Mucosa of descending colon (tissue), 3 donors: ENCODE measurements at places on chromosomes 6 and 20. TPM values are rescaled to one million over a fixed set of nuclear protein-coding genes. Genes with fewer than 3 reads are reported as not detected.

GRCh38 chr6:4655196-4656025 lies 120.8 kb upstream of the CDYL start:
- DNase-seq = no peak

DNA sequence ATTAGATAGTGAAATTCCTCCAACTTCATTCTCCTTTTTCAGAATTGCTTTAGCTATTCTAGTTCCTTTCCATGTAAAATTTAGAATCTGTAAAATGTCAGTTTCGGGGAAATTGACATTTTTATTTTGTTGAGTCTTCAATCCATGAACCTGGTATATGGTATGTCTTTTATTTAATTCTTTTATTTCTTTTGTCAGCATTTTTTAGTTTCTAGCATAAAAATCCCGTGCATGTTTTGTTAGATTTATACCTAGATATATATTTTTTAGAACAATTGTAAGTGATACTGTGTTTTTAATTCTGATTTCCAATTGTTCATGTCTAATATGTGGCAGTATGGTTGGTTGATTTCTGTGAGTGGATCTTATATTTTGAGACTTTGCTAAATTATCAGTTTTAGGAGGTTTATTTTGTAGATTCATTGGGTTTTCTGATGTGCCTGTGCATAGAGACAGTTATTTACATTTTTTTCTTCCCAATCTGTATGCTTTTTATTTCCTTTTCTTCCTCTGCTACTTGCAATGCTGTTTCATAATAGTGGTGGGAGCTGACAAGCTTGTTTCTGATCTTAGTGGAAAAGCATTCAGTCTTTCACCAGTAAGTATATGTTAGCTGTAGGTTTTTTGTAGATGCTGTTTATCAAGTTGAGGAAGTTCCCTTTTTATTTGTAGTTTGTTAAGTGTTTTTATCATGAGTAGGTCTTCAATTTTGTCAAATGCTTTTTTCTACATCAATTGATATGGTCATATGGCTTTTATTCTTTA lies 13.7 kb downstream of the TAB2 start:
- no peak for DNase-seq

ZSWIM1 gene
- total RNA-seq = 12.4 TPM

GRCh38 chr20:62233684-62234083 lies 4.6 kb upstream of the OSBPL2 start:
- no peak for DNase-seq

BMP7 gene
- 1.7 TPM for total RNA-seq

IMPG1 gene
- not detected for total RNA-seq

DNA sequence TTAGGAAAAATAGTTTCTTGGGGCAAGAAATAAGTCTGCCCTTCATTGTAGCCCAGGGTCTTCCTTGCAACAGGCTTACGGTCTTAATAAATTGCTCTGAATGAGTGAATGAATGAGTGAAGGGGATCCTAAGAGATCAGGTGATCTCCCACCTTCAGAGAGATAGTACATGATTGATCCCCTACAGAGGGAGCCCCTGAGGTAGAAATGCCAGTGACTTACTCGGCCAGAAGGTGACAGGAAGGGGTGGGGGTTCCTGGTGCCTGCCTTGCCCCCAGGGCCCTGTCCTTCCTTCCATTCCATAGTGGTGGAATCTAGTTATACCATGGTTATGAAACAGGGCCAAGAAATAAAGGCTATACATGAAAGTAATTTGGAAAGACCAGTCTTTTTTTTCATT lies 215.3 kb upstream of the SSTR4 start:
- no peak for DNase-seq

DNA sequence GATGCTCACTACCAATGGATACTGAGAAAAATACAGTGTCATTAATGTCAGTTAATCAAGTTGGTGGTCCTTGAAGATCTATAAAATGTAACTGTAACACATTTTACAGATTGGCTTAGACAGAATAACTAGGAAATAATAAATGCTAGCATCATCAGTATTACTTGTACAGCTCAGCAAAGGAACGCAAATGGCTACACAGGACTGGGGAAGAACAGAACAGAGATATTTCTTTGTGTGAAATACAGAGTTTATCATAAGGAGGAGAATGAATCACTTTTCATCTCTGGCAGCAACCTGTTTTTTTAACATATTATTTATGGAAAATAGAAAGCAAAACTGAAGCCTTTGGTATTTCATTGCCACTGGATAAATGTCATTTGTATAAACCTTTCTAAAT lies 8.2 kb upstream of the QKI start:
- no peak for DNase-seq

OPRL1 gene
- 0.39 TPM for total RNA-seq

LY86 gene
- total RNA-seq = 1.2 TPM

- DNase-seq = no peak
These were observed 163.4 kb downstream of the SLC24A3 start for GRCh38 chr20:19375801-19376200.

DNA sequence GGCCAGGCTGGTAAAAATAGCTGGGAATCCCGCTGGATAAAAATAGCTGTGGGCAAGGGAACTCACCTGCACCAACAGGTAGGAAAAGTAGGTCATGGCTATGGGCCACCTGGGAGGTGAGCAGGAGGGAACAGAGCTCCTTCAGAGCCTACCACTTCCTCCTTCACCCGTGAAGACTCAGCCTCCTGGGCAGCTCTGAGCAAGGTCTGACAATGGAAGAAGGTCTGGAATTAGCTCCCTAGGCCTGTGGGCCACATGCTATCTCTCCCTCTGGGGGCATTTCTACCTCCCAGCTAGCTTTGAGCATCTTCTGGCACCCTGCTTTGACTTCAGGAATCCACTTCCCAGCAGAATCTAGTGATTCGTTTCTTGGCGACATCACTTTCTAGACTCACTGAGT lies 153.9 kb downstream of the MRPL14 start:
- DNase-seq = no peak

ZMYND8 gene
- total RNA-seq = 62.1 TPM

- no peak for DNase-seq
These were observed 832.2 kb downstream of the EYS start for GRCh38 chr6:64874776-64875175.

- DNase-seq = no peak
These were observed 46.3 kb downstream of the SOD2 start for GRCh38 chr6:159646733-159647132.

DNA sequence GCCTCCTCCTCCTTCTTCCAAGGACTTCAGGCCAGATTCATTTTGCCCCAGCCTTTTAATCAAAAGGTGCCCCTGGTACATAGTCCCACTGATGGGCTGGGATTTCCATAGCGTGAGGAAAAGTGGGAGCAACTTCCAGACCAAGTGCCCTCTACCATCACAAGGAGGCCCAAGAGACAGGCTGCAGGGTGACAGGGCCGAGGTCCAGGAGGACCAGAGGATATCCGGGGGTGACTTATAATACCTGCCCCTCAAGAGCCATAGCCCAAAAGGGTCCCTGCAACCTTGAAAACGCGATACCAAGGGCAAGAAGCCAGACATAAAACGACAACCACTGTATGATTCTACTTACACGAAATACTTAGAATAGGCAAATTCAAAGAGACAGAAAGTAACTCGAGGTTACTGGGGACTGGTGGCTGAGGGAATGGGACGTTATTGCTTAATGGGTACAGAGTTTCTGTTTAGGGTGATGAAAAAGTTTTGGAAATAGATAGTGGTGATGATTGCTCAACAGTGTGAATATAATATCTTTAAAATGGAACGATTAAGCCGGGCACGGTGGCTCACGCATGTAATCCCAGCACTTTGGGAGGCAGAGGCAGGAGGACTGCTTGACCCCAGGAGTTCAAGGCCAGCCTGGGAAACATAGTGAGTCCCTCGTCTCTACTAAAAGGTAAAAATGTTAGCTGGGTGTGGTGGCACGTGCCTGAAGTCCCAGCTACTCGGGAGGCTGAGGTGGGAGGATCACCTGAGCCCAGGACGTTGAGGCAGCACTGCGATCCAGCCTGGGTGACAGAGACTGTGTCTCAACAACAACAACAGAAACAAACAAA lies 71.9 kb downstream of the NOL4L start:
- DNase-seq = no peak
